Activated T-cell treated with anti-CD3 and anti-CD28 coated beads for 1 hour (primary cell): ENCODE measurements at places on chromosomes 5 and 9.

GRCh38 chr9:123326662-123327093 lies 29.3 kb upstream of the CRB2 start:
- DNase-seq, result no peak

DNA sequence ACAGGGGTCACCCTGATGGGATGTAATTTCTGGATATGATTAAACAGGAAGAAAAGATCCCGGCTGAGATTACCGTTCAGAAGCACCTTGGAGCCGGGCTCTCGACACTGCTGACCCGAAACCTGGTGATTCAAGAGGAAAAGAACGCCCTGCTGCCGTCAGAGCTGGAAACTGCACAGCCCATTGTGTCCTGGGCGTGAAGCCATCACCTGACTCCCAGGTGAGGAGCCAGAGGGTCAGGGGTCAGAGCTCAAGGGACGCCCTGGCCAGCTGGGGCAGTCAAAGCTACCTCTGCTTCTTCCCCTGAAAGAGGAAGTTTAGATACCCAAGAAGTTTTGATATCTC lies 17.8 kb upstream of the SLC12A7 start:
- DNase-seq, result no peak

DNA sequence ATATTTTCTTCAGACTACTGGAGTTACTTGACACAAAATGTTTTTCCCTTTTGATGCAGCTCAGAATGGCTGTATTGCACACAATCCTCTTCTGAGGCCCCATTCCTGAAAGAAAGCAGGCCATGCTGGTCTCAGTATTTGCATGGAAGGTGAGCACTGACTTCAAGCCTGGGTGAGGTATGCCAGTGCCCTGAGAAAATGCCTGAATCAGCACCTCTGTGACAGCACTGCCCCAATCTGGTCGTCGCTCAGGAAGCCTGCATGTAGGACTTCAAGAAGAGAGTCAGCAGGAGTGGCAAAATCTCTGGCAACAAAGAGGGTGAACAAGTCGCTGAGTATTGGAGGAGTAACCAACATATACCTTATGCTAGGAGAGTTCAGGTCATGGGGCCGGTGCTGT lies 425.2 kb upstream of the PIK3R1 start:
- DNase-seq, result no peak

DNA sequence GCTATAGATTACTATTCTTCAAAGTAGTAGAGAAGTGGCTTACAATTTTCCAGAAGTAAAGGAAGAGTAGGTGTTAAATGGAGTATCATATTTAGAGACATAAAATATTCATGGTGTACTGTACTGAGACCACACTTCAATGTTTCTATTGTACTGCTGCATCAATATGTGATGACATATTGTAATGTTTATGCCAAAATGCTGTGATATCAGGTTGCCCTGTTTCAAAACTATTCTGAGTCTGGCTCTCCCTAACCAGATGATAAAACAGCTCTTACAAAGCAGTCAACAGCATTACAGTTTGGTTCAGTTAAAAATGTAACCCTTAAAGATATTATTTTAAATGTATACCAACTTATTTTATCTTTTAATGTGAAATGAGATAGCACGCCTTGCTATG lies 30.8 kb upstream of the ACOT12 start:
- no peak for DNase-seq

- DNase-seq, result no peak
These were observed 84.8 kb downstream of the CFAP77 start for GRCh38 chr9:132494857-132495256.

DNA sequence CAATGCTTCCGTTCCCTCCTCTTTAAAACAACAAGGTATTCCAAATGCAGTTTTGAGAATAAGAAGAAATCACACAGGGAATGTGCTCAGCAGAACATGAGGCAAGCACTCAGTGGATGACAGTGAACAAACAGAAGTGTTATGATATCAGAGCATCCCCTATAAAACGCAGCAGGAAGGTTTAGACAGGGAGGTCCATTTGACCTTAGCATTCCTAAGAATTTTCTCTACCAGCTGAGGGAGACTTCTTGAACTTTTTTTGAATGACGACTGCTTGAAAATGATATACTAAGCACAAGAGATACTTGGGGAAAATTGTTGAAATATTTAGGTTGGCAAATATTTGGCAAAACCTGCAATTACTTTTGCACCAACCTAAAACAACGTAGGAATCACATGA lies 3.9 kb downstream of the AMACR start:
- no peak for DNase-seq

DNA sequence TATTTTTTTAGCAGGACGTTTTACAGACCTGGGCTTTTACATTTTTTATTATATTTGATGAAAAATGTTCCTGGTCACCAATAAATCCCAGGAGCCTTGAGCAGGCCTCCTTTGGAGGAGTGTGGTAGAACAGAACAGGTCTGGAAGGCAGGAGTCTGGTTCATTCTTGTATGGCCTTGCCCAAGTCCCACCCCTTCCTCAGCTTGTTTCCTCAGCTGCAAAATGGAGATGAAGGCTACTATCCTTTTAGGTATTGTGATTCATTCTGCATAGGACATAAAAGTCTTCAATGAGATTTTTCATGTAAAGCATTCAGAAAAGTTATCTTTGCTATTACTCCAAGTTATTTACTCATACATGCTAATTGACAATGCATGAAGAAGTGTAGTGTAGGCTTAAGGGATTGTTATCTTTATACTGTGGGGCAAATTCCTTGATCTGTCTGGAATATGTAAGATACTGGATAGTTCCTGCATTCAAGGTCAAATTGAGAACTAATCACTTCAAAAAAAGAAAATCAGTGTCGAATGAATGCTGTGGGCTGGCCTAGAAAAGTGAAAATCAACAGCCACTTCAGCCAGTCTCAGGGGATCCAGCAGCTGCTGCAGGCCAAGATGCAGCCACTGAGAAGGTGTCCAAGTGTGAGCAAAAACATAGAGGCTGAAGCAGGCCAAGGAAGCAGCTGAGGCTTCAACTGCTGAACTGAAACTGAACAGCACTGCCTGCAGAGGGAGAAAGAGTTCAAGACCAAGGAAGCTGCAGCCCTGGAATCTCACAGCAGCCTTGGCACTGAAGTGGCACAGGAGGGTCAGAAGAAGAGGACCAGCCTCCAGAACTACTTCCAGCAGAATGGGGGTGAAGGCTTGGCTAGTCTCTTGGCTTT lies 15.5 kb upstream of the SLC36A3 start:
- DNase-seq, result no peak

DNA sequence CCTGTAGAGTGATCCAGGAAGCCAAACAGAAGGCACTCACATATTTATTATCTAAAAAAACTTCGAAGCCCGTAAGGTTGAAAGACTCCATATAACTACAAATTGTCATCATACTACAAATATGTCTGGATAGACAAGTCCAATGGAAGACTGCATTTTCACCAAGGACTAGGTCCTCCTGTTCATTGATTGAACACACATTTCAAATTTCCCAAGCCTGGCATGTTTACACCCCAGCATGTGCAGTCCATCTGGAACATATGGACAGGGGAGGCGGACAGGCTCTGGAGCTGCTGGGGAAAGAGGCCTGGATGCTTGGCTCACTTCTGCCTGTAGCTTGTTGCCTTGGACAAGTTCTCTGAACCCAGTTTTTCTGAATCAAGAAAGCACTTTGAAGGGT lies 378.7 kb downstream of the ENC1 start:
- no peak for DNase-seq

DNA sequence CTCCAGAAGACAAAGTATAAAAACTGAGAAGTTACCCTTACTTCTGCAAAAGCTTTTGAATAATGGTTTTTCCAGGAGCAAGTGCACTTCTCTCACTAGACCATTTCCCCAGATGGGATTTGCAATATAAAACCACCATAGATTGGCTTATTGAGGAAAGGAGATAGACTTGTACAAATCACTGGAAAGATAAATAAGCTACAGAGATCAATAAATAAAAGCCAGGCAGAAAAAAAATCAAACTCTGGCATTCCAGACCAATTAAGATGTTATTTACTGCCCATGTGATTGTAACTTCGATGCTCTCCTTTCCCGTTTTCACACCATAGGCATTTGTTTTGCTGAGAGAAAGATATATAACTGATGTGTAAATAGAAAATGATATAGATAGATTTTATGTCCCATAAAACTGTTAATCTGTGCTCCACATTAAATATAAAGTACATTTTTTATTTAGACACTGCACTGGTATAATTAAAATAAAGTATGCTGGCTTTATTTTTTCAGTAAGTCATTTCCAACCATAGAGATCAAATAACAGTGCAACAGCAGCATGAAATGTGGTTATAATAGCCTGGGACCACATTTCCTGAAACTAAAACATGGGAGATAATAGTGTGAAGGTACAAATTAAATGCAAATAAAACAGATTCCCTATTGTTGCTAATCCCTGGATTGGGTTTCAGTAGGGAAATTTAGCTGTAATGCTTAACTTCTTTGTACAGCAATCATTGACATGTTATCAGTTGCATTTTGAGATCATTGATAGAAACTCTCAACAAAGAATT lies 177.7 kb downstream of the NR2F1-AS1 start:
- DNase-seq, result no peak
